ENCODE measurements at places on chromosomes 4 and X. TPM values are rescaled to one million over a fixed set of nuclear protein-coding genes. Genes with fewer than 3 reads are reported as not detected.

GRCh38 chr4:211033-211511 is 86.8 kb downstream of the ZNF718 start:
- H3K27me3 ChIP-seq, result no peaks in the 10 kb centered on the region
- H3K4me3 ChIP-seq, result no peak overlapping the region
- H3K36me3 ChIP-seq, result no peaks in the 10 kb centered on the region

DNA sequence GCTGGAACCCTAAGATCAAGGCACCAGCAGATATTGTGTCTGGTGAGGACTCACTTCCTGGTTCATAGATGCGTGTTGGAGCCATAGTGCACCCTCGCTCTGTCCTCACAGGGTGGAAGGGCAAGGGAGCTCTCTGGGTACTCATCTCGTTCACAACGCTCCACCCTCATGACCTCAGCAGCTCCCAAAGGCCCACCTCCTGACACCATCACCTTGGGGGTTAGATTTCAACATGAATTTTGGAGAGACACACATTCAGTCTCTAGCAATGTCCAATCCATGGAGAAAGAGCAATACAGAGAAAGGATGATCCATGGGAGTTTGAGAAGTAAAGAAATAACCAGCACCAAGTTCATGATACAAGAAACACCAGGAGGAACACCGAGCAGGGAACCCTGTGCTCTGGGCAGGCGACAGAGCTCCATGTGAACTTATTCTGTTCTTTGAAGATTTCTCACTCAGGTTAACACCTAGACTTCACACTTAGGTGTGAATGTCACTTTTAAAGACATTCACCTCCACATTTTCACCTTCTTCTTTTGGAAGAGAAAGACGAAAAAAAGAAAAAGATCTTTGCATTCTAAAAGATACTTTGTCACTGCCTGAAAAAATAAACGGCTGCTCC is 171.8 kb upstream of the FAM9B start:
- no peaks in the 10 kb centered on the region for H3K27me3 ChIP-seq
- no peak overlapping the region for H3K27ac ChIP-seq
- no peaks in the 10 kb centered on the region for H3K36me3 ChIP-seq
- H3K4me1 ChIP-seq, result no peaks in the 10 kb centered on the region
- no peak for DNase-seq
- H3K4me3 ChIP-seq, result no peak overlapping the region

- no peak overlapping the region for H3K4me3 ChIP-seq
- no peaks in the 10 kb centered on the region for H3K4me1 ChIP-seq
- H3K27me3 ChIP-seq, result no peaks in the 10 kb centered on the region
- no peak overlapping the region for H3K27ac ChIP-seq
- no peak for DNase-seq
Measured at GRCh38 chrX:140477987-140478386, 26.9 kb downstream of the SOX3 start.

- H3K4me3 ChIP-seq, result no peak overlapping the region
- H3K4me1 ChIP-seq, result no peaks in the 10 kb centered on the region
- H3K36me3 ChIP-seq, result no peaks in the 10 kb centered on the region
- H3K27ac ChIP-seq, result no peak overlapping the region
Measured at GRCh38 chrX:19774905-19775304, 112.5 kb downstream of the SH3KBP1 start.

DNA sequence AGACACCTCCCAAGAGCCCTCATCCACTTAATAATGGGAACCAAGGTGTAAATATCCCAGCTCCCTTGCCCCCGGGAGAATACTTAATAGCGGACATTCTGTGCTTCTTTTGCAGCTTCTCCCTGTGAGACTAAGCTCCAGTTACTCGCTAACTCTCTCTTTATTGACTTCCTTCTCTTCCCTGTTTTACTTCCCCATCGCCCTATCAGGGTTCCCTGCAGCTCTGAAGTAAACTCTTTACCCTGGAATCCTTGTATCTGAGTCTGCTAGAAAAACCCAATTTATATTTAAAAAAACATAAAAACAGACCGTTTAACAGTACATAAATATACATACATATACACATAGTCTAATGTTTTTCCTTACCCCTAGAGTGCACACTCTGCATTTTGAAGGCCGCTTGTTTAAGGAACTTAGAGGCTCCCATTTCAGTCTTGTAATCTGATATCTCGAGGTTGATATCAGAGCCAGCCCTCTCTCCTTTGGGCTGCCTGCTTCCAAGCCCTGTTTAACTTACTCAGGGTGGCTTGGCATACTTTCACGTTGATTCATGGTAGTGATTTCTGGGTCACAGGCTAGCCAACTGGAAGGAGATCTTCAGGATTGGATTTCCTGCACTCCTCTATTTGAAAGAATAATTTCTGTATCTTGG is 177.4 kb upstream of the SCML1 start:
- H3K4me1 ChIP-seq, result no peaks in the 10 kb centered on the region
- no peaks in the 10 kb centered on the region for H3K27me3 ChIP-seq
- no peak overlapping the region for H3K27ac ChIP-seq
- H3K36me3 ChIP-seq, result no peaks in the 10 kb centered on the region
- no peak for DNase-seq

GRCh38 chr4:168876106-168876505 is 133.9 kb downstream of the CBR4 start:
- H3K27ac ChIP-seq, result peak overlapping the region; percentile 80
- no peak for DNase-seq
- H3K4me1 ChIP-seq, result no peaks in the 10 kb centered on the region
- H3K27me3 ChIP-seq, result no peaks in the 10 kb centered on the region
- no peak overlapping the region for H3K4me3 ChIP-seq

GRCh38 chr4:113302051-113302450 is 252.6 kb downstream of the ANK2 start:
- no peak overlapping the region for H3K27ac ChIP-seq
- no peak for DNase-seq
- H3K36me3 ChIP-seq, result no peaks in the 10 kb centered on the region
- H3K4me3 ChIP-seq, result no peak overlapping the region
- H3K4me1 ChIP-seq, result no peaks in the 10 kb centered on the region

DNA sequence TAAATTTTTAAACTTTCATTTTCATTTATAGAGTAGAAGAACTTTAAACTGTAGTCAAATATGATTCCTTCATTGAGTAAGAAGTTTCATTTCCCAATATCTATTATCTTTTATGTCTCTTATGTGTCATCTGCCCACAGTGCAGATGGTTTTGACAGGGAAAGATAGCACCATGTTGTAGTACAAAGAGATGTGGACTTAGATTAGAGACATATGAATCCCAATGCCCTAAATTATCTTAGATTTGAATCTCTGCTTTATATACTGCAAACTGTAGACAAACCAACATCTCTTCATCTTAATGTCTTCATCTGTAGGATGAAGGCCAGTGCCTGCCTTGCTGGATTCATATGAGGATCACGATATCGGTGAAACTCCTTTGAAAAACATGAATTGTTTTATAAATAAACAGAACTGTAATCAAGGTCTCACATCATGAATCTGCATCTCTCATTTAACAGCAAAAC is 217.5 kb downstream of the BANK1 start:
- no peak overlapping the region for H3K4me3 ChIP-seq
- no peak for DNase-seq
- no peaks in the 10 kb centered on the region for H3K4me1 ChIP-seq
- H3K27me3 ChIP-seq, result no peaks in the 10 kb centered on the region
- no peaks in the 10 kb centered on the region for H3K36me3 ChIP-seq

DNA sequence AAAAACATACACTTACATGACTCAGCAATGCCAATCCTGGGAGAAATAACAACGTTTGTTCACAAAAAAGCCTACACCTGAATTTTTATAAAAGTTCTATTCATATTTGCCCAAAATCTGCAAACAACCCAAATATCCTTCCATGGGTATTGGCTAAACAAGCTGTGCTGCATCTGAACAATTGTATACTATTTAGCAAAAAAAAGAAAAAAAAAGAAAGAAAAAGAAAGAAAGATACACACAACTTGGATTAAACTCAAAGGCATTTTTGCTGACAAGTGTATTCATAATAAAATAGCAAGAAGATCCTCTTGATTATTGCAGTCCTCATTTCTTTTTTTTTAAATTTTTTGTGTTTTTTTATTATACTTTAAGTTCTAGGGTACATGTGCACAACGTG is 24.5 kb upstream of the MAGEA3 start:
- H3K36me3 ChIP-seq, result no peaks in the 10 kb centered on the region
- no peak overlapping the region for H3K4me3 ChIP-seq
- H3K4me1 ChIP-seq, result no peaks in the 10 kb centered on the region
- no peak overlapping the region for H3K27ac ChIP-seq
- DNase-seq, result no peak

- no peak overlapping the region for H3K4me3 ChIP-seq
- H3K27me3 ChIP-seq, result no peaks in the 10 kb centered on the region
- DNase-seq, result no peak
- no peaks in the 10 kb centered on the region for H3K36me3 ChIP-seq
- peaks cover 63% of the 10 kb centered on the region for H3K4me1 ChIP-seq
Measured at GRCh38 chr4:147755561-147756295, 23.8 kb downstream of the ARHGAP10 start.

GRCh38 chr4:111210595-111210994 is 587.7 kb upstream of the PITX2 start:
- H3K4me3 ChIP-seq, result no peak overlapping the region
- H3K27ac ChIP-seq, result no peak overlapping the region
- no peak for DNase-seq
- H3K36me3 ChIP-seq, result no peaks in the 10 kb centered on the region
- H3K4me1 ChIP-seq, result peaks cover 7% of the 10 kb centered on the region
- no peaks in the 10 kb centered on the region for H3K27me3 ChIP-seq

GRCh38 chrX:997631-998137 is 214.8 kb downstream of the CRLF2 start:
- H3K27ac ChIP-seq, result no peak overlapping the region
- no peaks in the 10 kb centered on the region for H3K36me3 ChIP-seq
- no peaks in the 10 kb centered on the region for H3K4me1 ChIP-seq
- no peaks in the 10 kb centered on the region for H3K27me3 ChIP-seq
- no peak for DNase-seq
- H3K4me3 ChIP-seq, result no peak overlapping the region

- no peaks in the 10 kb centered on the region for H3K4me1 ChIP-seq
- no peaks in the 10 kb centered on the region for H3K36me3 ChIP-seq
- no peaks in the 10 kb centered on the region for H3K27me3 ChIP-seq
- no peak overlapping the region for H3K4me3 ChIP-seq
Measured at GRCh38 chr4:19417256-19417655, 834.4 kb upstream of the SLIT2 start.

DNA sequence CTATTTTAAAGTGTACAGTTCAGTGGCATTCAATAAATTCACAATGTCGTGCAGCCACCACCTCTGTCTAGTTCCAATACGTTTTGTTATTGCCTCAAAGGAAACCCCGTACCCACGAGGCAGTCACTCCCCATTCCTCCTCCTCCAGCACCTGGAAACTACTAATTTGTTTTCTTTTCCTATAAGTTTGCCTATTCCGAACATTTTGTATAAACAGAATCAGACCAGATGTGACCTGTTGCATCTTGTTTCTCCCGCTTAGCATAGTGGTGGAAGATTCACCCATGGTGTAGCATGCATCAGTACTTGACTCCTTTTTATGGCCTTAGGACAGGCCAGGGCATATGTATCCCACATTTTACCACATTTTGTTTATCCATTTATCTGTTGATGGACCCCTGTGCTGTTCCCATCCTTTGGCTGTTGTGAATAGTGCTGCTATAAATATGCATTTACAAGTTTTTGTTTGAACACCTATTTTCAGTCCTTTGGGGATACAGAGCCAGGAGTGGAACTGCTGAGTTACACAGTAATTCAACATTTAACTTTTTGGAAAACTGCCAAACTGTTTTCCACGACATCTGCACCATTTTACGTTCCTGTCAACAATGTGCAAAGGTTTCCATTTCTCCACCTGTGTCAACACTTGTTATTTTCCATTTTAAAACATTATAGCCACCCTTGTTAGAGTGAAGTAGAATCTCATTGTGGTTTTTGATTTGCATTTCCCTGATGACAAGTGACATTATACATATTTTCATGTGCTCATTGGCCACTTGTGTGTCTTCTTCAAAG is 57.8 kb upstream of the STX18 start:
- H3K4me1 ChIP-seq, result no peaks in the 10 kb centered on the region
- no peaks in the 10 kb centered on the region for H3K36me3 ChIP-seq
- no peak overlapping the region for H3K27ac ChIP-seq
- no peak for DNase-seq
- no peak overlapping the region for H3K4me3 ChIP-seq
- H3K27me3 ChIP-seq, result no peaks in the 10 kb centered on the region

- no peak overlapping the region for H3K27ac ChIP-seq
- H3K4me3 ChIP-seq, result no peak overlapping the region
- no peaks in the 10 kb centered on the region for H3K36me3 ChIP-seq
- H3K27me3 ChIP-seq, result no peaks in the 10 kb centered on the region
Measured at GRCh38 chr4:146450524-146450923, 71.2 kb downstream of the SLC10A7 start.

DNA sequence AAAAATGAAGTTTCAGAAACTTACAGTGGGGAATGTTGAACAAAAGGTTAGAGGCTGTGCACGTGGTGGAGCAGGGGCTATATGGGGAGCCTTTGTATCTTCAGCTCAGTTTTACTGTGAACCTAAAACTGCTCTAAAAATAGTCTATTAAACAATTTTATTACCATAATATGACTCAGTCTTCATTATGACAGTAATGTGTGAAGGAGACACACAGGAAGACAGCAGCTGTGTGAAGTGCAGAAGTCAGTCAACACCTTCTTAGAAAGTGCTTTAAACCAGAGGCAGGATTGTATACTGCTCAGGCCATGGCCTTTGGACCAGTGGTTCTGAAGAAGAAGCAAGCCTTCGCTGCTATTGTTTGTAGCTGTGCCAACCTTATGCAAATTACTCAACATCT is 89.7 kb downstream of the ARHGAP10 start:
- peaks cover 77% of the 10 kb centered on the region for H3K4me1 ChIP-seq
- no peak for DNase-seq
- no peak overlapping the region for H3K4me3 ChIP-seq
- H3K27me3 ChIP-seq, result no peaks in the 10 kb centered on the region

DNA sequence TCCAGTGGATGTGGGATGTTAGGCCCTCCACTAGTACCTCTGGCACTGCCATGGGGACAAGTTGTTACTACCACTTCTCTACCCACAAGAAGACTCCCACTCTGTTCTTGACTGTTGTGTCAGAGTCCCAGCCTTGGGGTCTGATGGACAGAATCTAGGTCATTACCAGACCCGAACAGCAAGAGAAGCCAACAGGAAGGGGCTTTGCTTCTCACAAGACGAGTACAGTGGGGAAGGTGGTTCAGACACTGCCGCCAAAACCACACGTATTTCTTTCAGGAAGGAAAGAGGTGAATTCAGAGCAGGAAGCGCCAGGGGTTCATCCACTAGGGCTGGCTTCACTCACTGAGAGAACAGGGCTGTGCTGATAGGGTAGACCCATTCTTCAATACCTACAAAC is 161.3 kb upstream of the KIT start:
- H3K4me3 ChIP-seq, result no peak overlapping the region
- no peak for DNase-seq
- H3K27ac ChIP-seq, result no peak overlapping the region
- no peaks in the 10 kb centered on the region for H3K4me1 ChIP-seq
- no peaks in the 10 kb centered on the region for H3K36me3 ChIP-seq

CCDC158 gene
- 1.7 TPM for total RNA-seq

RBM3 gene
- total RNA-seq, result 83.9 TPM

AR gene
- total RNA-seq, result 7.8 TPM

UFSP2 gene
- total RNA-seq, result 56.0 TPM

SMIM43 gene
- not detected for total RNA-seq

MRPL1 gene
- total RNA-seq, result 28.5 TPM
